Cardiac muscle cell (in vitro differentiated cells and primary cell): ENCODE measurements at places on chromosomes 11 and 22.

- DNase-seq: peak; percentile 63
Observed at GRCh38 chr11:126137136-126137535, 74.3 kb downstream of the RPUSD4 start.

DNA sequence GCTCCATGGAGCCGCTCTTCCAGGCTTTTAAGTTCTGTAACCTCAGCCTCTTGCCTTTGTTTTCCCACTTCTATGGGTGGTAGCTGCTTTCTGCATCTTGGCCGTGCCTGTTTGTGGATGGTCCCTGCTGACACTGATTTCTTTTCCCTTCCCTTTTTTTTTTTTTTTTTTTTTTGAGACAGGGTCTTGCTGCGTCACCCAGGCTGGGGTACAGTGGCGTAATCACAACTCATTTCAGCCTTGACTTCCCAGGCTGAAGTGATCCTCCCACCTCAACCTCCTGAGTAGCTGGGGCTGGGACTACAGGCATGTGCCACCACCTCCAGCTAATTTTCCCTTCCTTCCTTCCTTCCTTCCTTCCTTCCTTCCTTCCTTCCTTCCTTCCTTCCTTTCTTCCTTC lies 57.7 kb upstream of the EP300 start:
- DNase-seq: no peak

- peak; percentile 62 for DNase-seq
Observed at GRCh38 chr11:5476186-5476819, 12.2 kb upstream of the OR52D1 start.

DNA sequence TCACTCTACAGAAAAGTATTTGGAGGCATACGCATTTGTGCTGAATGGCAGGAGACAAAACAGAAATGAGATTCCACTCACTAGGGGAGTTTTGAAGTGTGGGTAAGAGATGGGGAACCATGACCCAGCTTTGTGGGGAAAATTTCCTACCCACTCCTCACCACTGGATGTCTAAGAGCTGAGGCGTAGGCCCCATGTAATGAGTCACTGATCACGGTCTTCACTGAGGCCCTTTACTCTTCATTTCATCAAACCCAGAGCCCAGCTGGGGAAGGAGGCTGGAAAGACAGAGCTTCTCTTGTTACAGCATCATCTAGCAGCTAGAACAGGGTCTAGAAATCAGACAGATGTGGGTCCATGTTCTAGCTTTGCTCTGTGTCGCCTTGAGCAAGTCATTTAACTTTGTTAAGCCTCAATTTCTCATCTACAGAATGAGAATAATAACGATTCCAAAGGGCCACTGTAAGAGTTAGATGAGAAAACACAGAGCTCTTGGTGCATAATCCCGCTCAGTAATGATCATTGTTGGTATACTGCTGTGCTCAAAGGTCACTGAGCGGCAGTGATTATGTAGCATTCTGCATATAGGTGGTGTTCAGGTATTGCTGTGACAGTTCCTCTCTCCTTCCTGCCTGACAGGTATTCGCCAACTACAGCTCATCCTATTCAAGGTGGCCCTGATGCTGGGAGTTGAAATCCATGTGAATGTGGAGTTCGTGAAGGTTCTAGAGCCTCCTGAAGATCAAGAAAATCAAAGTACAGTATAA lies 97.2 kb downstream of the MICAL2 start:
- DNase-seq: peak; percentile 52

- no peak for DNase-seq
Observed at GRCh38 chr11:117017456-117017855, 80.8 kb downstream of the SIK3 start.

GRCh38 chr11:34647532-34647931 lies 26.6 kb downstream of the EHF start:
- no peak for DNase-seq

GRCh38 chr11:24509114-24509513 lies 12.3 kb downstream of the LUZP2 start:
- peak; percentile 28 for DNase-seq
